ENCODE measurements at places on chromosomes 1 and 21.

DNA sequence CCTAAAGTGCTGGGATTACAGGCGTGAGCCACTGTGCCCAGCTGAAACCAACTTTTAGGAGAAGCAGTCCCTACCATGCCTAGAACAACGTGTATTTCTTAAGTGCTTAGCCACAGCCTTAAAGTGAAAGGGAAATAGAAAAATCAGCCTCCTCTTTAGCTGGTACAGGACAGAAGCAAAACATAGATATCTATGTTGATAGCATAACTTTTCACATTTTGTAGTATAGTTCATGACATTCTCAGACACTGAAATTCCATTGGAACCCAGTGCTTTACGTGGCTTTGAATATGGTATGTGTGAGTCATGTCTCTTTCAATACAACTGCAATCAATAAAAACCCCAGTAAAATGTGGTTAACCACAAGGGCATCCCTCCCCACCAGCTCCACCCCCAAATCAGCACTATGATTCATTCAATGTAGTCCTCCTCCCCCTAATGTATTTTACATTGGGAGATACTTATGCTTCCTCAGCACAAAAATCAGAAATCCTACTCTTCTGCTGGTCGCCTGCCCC is 32.1 kb downstream of the TGFB2 start:
- peak; percentile 24 for DNase-seq

GRCh38 chr1:204113896-204114295 is 37.9 kb downstream of the ETNK2 start:
- no peak for DNase-seq

- no peak for DNase-seq
Measured at GRCh38 chr1:219039682-219040154, 134.0 kb upstream of the LYPLAL1 start.

DNA sequence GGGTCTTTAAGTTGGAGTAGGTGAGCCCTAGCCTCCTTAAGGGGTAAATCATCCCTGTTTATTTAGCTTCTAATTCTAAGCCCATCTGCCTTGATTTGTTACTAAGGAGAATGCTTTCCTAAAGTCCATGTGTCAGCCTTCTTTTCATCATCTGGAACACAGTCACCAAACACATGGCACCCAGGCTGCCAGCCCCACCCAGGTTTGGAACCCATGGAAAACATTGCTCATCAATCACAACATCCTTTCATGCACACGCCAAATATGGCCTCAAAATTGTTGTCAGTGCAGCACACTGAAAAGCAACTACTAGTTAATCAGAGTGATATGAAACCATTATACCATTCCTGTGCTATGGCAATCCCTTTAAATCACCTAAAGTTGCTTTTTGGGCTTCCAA is 386.7 kb upstream of the ESRRG start:
- DNase-seq: no peak

DNA sequence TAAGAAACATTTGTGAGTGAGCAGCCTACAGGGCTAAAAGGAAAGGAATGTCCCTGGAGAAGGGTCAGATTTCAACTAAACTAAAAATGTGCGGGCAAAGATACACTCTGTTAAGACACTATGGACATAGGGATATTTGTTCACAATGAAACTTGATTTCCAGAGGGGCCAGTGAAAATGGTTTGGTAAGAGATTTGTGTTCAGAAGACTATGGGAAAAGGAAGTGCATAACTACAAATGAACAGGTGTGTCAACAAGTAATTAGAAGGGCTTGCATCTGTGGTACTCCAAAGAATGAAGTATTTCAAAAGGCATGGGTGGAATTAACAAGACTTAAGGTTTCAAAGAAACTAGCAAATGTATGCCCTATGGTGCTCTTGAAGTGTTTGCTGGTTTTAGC is 60.4 kb downstream of the NME7 start:
- DNase-seq: no peak

- no peak for DNase-seq
Measured at GRCh38 chr1:104807590-104807989, 1057.9 kb downstream of the AMY1C start.

DNA sequence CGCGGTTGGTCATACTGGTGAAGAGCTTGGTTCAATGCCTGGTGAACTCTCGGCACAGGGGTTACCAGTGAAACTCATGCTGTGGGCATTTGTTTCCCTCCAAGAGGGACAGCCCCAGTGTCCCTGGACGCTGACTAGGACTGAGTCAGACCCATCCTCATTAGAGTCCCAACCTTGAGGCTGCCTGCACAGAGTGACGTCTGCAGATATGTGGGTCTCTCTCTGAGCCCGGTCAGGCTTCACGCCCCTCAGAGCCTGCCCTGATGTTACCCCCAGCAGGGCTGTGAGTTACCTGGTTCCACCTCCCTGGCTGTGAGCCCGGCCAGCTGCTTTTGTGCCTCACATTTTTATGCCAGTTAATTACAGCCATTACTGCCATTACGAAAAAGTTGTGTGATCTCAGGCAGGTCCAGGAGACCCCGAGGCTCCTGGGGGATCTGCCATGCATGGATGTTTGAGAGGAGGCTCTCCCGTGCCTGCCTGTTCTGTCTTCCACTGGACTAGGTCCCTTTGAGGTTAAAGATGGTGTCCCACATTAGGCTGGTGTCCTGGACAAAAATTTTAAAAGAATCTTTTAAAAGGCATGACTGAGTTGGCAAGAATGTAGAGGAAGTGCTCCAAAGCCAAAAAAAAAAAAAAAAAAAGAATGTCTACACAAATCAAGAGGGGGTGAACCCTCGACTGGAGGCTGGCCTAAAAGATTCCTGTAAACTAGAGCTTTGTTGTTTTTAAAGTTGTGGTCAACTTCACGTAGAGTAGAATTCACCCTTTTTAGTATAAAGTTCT is 36.6 kb upstream of the PADI1 start:
- DNase-seq: no peak

DNA sequence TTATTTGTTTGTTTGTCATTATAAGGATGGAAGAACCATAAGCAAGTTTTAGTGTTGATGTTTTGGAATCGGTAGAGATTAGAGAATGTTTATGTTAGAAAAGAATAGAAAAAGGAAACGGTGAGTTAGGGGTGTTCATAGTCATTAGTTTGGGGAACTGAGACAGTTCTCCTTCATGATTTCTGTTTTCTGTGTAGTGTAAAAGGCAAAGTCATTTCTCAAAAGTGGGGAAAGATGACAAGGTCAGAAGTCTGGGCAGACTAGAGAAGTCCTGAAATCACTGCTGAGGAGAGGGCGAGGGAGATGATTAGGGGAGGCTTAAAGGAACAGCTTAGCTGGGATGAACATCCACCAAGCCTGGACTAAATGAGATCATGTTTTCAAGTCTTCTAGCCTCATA is 498.9 kb downstream of the TTLL7 start:
- peak; percentile 14 for DNase-seq

DNA sequence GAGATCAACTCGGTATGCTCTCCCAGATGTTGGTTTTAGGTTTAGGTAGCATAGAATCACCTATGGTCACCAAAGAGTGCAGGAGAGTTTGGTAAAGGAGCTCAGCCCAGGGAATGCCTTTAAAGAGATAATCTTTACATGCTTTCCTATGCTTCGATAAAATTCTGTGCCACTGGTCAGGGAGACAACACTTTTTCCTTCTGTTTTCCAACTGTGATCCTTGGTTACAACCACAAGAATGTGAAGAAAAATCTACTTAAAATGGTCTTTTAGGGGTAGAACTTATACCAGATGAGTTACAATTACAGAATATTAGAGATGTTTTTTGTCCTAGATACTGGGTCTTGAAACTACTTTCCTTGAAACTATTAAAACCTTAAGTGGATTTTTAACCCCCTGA is 895.6 kb downstream of the TTLL7 start:
- DNase-seq: no peak

DNA sequence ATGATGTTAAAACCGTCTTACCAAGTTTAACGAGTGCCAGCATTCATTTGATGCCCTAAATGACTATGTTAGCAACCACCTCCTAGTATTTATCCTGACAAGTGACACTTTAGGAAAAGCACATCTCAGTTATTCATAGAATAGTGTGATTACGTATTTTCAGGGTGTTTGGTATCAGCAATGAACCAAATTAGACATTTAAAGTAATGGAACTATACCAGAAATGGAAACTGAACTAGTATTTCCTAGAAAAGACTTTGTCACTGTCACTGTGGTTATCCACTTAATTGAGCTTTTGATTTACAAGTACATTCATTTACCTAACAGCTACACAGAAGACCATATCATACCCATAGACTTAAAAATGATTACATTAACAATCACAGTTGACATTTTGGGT is 3.6 kb upstream of the IL12RB2 start:
- DNase-seq: no peak

DNA sequence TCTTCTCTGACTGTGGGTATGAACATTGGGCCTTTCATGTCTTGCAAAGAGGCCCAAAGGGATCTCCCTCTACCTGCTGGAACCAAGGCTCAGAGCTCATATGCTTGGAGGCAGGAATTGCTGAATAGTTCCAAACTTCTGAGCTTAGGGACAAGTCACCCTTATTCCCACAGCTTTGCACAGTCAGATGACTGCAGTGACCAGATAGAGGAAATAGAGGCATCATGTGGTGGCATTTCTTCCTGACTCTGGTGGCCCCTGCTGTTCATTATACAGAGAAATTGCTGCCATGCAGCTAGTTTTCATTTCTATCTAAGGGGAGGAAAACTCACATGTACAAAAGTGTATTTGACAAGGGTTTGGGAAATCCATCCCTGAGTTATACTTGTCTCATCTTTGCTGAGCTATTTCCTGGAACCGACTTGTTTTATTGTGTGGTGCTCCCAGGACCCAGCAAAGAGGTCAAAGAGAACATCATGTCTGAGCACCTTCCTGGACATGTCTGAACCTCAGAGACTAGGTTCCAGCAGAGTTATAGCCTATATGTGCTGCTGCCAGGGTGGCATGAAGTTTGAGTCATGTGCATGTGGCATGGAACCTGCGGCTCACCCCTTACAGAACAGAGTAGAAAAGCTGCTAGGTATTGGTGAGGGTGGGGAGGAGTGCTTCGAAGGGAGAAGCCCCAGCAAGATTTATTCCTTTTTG is 131.2 kb downstream of the PIK3R3 start:
- no peak for DNase-seq

GRCh38 chr21:35142036-35142815 is 93.1 kb upstream of the RUNX1 start:
- no peak for DNase-seq

GRCh38 chr1:16248603-16249516 is 11.9 kb upstream of the CPLANE2 start:
- peak; percentile 52 for DNase-seq

DNA sequence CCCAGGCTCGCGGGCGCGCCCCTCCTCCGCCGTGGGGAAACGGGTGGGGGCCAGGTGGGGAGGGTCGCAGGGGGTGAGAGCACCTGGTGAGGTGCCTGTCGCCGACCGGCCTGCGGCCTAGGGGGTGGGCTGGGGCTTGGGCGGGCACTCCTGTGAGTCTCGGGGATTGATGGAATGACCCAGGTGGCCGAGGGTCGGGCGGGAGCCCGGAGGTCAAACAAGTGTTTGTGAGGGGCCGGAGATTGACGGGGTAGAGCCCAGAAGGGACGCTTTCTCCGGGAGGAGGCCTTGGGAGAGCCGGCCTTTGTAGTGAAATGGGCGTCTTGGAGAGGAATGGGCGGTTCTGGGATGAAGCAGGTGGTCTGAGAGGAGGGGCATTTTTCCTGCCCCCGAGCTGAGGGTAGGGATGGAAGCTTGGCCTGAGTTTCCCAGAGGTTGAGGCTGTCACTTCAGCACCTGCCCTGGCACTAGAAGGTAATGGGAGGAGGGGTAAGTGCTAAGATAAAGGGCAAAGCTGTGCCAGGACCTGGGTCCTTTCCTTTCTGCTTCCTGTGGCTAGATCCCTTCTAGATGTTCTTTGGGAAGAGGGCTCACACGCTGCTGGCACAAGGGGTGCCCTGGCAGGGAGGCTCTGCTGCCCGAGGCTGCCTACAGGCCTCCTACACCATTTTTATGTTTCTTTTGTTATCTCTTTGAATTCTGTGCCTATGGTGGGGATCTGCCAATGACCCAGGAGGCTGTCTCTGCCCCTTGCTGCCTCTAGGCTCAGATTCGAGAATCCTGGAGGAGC is 56.1 kb downstream of the NDUFS5 start:
- no peak for DNase-seq

GRCh38 chr1:1479547-1480487 is 8.3 kb downstream of the ATAD3B start:
- DNase-seq: no peak

DNA sequence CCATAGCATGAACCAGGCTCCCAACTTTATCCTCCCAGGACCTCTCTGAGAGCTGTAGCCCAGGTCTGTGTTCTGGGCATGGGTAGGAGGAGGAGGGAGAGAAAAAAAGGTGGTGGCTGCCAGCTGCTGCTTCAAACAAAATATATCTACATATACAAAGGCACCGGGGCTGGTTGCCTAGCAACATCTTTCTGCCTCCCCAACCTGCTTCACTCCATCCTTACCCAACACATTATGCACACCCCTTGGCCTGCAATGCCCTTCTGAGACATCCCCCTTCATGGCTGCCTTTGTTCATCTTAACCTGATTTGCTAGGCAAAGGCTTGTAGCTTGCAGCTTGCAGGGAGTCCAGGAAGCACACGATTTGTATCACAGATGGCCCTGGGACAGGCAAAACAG is 27.2 kb upstream of the ATP1A1 start:
- no peak for DNase-seq

- DNase-seq: no peak
Measured at GRCh38 chr1:58293388-58293787, 253.1 kb downstream of the OMA1 start.

DNA sequence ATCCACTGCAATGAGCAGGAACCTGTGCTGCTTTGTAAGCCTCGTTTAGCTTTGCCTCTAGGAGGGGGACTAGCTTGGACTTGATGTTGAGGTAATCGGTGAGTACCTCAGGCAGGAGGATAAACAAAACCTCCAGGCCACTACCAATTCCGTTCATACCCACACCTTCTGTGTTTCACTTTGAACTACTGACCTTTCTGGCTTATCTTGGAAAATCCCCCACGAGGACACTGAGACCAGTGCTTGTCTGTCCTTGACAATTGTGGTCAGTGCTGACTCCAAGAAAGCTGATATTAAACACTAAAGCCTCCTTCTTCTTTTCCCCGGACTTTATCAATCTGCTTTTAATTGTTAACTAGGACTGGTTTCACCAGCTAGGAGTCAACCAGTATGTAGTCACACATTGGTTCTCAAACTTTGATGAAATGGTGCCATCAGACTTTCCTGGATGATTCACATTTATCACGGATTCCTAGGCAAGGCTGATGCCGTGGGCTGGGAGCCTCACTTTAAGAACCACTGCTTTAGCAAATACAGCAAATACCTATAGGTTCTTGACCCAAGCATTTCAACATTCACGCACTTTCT is 52.7 kb downstream of the TGFB2 start:
- DNase-seq: no peak

DNA sequence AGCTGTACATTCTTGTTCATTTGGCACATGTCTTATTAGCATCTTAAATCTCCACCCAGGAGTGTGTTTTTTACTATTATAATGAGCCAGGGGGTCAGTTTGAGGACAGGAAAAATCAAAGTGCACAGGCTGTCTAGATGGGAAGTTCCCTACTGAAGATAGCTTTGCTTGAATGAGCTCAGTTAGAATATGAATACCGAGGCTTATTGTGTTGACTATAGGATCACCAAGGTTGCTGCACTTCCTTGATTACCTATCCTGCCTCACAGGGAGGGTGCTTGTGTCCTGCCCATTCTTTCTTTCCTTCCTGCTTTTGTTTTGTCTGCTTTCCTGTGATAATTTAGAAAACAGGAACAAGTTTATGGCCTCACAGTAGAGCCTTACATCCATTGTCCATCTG is 16.3 kb downstream of the PHGDH start:
- no peak for DNase-seq
